Ovary (tissue), 10 donors: ENCODE measurements at places on chromosomes 7 and 10. TPM values are rescaled to one million over a fixed set of nuclear protein-coding genes. Genes with fewer than 3 reads are reported as not detected.
A peak's percentile ranks its signal among the peaks of the same experiment; 100 is the strongest.

GRCh38 chr7:100044718-100045117 is 4.9 kb upstream of the ZSCAN21 start:
- no peak for DNase-seq

GRCh38 chr7:1946025-1946772 is 276.1 kb downstream of the ELFN1 start:
- no peak for DNase-seq

DNA sequence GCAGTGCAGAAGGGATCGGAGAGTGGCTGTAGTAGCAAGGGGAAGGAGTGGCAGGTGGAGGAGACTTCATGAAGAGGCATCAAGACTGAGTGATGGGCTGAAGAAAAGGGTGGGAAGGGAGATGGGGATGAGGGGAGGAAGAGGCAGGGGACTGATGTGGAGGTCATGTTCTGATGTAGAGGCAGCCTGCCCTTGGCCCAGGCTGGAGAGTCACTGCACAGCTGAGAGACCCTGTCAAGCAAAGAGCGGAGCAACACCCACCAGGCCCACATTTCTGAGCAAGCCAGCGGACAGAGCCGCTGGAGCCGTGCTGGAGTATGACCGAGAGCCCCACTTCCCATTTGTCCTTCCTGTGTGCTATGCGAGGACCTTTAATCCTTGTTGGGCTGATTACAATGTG is 501.6 kb upstream of the MKI67 start:
- no peak for DNase-seq

- DNase-seq, result no peak
Observed at GRCh38 chr10:52903397-52903938, 130.9 kb upstream of the MBL2 start.

- DNase-seq, result no peak
Observed at GRCh38 chr10:88913127-88913526, 33.1 kb downstream of the STAMBPL1 start.

DNA sequence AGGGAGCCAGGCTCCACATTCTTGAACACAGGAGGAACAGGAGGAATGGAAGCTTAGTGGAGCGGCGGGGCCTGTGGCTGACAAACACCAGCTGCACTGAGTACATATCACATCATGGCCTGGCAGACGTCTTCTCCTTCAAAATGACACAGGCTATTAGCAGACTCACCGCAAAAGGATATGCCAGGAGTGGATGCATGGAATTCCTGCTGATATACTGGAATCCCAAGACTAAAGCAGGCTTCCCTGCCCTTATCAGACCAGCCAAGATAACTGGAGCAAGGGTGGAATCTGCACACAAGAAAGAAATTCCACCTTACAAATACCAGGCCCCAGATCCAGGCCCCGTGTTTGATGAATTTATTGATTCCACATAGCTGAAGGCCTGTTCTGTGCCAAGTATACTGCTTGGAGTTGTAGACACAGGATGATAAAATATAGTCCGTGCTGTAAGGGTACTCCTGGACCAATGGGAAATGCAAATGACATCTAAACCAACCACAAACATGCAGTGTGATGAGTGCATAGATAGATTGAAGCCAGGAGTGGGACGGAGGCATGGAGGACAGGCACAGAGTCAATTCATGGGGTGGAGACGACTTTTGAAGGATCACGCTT is 480.5 kb upstream of the ZMIZ1 start:
- no peak for DNase-seq

DNA sequence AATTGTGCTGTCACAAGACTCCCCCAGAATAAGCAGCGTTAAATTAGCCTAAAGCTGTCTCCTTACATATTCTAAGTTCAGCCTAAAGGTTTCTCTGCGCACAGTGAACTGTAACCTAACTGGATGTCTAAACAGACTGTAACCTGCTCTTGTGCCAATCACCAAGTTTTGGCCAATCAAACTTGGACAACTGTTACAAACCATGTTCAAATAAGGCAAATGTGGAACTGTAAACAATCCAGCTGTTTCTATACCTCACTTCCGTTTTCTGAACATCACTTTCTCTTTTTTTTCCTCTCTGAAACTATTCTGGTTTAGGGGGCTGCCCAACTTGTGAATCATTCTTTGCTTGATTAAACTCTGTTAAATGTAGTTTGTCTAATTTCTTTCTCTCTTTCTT is 252.2 kb upstream of the HABP2 start:
- DNase-seq, result no peak

GRCh38 chr7:112495810-112496462 is 15.1 kb downstream of the LSMEM1 start:
- peak; percentile 59 for DNase-seq

DNA sequence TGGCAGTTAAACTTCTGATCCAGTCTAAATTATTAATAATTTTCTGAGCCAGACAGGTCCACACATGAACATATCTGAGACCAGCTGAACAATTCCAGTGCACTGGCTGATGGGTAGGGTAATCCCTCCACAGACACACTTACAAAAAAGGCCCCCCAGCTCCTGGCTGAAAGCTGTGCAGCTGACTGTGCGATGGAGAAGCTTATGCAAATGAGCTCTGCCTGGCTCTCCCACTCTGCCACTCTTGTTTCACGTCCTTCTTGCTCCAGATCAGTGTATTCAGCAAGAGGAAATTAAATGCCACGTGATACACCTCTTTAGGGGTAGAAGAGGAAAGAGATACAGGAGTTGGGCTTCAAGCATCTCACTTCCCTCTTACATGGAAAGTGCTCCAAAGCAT is 76.4 kb upstream of the FEZF1 start:
- DNase-seq, result no peak

GRCh38 chr10:37703833-37704382 is 153.5 kb downstream of the ZNF248 start:
- no peak for DNase-seq

DNA sequence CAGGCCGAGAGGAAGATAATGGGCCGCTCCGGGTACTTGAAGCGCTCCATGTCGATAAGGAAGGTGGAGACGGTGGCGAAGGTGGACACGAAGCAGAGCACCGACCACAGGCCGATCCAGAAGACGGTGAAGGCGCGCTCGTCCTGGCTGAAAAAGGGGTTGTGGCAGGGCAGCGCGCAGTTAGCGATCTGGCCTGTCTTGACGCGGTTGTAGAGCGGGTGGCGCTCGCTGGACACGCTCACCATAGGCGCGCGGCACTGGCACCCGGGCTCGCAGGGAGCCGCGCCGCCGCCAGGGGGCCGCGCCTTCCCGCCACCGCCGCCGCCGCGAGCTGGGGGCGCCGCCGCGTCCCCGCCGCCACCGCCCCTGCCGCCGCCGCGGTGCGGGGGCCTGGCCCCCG is 1.6 kb downstream of the FZD8 start:
- DNase-seq, result peak; percentile 20

DNA sequence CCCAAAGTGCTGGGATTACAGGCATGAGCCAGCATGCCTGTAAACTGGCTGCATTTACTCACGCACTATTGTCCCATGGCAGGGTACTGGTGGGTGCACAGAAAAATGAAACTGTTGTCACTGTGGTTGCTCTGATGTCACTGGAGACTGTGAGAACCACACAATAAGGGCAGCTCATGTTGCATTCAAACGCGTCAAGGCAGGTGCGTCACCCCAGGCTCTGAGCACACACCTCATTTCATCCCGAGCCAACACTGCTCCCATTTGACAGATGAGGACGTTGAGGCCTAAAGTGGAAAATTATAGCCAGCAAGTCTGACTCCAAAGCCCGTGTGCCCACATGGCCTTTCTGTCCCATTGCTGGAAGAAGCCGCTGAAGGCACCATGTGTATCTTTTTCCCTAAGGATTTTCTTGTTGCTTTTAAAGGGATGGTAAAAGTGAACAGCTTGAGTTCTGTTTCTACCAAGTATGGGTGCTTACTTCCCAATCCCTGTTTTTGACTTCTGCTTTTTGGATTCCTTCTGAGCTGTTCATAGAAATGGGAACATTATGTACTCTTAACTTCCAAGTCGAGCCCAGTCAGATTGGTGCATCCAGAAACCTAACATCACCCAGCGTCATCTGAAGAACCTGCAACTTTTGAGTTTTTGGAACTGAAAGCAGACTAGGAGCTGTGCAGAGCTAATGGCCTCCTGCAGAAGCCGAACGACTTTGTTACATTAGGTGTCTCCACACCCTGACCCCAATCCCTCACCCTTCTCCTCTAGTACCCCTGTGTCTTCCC is 60.1 kb upstream of the CARD11 start:
- DNase-seq, result no peak

DNA sequence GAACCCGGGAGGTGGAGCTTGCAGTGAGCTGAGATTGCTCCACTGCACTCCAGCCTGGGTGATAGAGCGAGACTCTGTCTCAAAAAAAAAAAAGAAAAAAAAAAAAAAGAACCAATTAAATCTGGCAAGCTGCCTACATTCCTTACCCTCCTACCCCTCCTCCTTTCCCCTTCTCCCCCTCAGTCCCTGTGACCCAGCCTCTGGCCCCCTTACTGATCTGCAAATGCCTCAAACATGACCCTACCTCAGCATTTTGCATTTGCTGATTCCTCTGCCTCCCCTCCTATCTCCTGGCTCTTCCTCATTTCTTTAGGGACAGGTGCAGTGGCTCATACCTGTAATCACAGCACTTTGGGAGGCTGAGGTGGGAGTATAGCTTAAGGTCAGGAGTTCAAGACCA is 19.3 kb downstream of the CDHR3 start:
- no peak for DNase-seq

DNA sequence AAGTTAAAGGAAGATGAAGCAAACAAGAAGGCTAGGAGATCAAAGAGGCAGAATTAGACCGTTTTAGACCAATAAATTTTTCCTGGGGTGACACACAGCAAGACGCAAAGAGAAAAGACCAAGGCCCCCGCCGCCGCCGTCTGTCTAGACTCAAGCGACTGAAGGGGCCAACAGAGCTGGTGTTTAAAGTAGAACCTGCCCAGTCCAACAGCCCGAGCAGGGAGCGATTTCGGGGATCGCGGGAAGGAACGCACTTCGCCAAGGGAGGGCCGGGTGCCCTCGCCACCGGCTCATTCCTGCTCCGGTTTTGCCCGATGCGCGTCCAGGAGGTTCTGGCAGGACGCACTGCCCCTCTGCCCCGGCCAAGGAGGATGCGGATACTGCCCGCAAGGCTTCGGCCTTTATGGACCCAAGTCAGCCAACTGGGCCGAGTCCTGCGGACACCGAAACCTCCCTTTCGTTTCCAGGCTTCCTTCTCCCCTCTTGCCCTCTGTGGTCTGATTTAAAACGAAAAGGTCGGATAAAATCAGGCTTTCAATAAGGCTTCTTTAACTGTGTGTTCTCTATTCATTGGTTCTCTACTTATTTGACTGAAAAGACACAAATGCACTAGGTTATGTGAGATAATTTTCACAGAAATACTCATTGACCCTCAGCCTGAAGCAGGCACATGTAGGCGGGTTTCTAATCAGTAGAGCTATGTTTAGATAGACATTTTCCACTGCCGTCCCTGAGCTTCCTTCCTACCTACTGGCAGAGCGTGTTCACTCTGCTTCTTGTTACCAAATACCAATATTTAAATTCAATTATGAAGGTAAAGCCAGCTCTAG is 2.2 kb upstream of the HOXA7 start:
- DNase-seq, result no peak

DNA sequence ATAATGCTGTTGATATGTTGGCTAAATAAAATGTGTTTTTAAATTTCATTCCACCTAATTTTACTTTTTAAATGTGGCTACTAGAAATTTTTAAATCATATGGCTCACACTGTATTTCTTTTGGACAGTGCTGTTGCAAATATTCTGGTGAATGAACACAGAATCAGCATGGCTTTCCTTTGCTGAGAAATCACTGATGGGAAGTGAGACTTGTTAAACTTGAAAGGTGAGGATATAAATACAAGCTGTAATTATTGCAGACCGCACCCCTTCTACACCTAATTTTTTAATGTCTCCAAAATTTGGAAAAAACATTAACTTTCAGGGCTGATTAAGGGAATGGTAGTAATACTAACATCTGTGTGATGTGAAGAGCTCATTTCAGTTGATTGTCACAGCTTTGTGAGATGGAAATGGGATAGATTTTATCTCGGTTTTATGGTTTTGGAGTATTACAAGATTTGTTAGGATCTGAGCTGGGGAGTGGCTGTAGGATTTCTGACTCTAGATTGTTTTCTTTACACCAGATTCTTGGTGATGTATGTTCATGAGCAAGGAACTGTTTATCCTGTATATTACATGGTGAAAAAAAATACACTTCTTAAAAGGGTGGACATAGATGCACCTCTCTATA is 1.3 kb downstream of the MIOS start:
- no peak for DNase-seq

The MAT1A gene
- 1.4 TPM for polyA plus RNA-seq

The SLC26A5 gene
- polyA plus RNA-seq, result not detected

The ZNF485 gene
- 3.0 TPM for polyA plus RNA-seq

The NODAL gene
- 0.04 TPM for polyA plus RNA-seq

The PROSER2 gene
- polyA plus RNA-seq, result 1.3 TPM

The C10orf53 gene
- not detected for polyA plus RNA-seq

The APBB1IP gene
- 0.64 TPM for polyA plus RNA-seq
